Hematopoietic multipotent progenitor cell treated with erythropoietin and hydrocortisone succinate and interleukin-3 and kit ligand, for 8 days (in vitro differentiated cells): ENCODE measurements at places on chromosomes 12 and 14.
A peak's percentile ranks its signal among the peaks of the same experiment; 100 is the strongest.

GRCh38 chr12:8890313-8891085, 23.8 kb upstream of the PHC1 start:
- peak; percentile 89 for DNase-seq

DNA sequence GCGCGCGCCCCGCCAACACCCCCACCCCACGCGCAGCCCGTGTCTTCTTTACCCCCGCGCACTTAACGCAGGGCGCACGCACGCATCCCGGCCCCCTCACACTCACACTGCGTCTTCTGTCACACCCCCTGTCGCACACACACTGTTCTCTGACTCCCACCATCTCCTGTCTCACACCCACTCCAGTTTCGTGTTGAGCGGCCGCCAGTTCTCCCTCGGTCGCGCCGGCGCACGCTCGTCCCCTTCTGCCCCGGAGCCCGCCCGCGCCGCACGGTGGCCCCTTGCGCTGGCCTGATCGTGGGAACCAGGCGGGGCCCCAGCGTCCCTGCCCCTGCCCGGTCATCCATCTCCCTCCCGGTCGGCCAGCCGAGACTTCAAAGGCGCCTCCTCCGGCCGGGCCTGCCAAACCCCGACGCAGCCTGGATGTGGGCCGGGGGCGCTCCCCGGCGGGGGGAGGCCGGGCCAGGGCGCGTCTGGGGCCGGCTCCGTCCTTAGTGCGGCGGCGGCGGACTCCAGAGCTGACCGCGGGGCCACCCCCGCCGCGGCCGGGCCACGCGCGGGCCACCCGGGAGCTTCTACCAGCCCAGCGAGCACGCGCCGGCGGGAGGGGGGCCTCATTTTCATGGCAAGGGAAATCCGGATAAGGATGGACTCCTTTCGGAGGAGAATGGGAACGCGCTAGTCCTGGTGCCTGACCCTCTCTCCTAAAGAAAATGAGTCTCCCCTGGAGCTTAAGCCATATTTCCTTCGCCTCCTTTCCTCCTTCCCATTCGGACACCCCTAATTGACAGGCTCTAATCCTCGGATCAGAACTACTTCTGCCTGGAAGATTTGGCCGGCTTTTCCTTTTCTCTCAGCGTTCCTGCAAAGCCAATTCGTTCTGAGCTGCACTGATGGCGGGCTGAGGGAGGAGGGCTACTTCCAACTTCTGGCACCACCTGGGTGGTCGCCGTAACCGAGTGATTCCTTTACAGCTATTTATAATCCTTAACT, 82.0 kb upstream of the HMGA2 start:
- no peak for DNase-seq

DNA sequence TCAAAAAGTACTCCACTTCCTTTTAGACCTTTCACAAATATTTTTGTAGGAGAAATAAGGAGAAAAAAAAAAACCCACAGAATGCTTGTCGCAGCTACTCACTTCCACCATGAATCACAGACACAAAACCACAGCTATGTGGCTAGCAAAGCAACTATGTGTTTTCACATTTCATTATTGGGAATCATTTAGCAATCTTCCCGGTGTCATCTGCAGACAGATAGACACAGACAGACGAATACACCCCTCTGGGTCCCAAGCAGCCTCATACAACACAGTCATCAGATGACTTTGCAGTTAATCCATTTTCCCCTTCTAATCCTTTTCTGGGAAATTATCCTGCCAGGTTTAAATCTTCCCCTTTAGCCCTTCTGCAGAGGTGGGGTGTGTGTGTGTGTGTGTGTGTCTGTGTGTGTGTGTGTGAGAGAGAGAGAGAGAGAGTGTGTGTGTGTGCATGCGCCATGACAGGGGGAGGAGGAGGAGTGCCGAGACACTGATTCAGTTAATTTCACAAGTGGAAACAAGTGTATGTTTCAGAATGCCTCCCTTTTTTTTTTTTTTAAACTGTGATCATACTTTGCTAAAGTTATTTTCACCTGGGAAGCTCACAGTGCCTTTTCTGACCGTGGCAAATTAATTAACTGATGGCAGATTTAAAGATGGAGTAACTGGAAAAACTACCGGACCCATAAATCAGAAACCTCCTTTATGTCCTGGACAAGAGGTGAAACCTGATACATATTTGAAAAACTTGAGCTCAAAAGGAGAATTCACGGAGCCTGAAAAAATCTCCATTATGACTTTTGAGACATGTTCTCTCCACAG, 39.9 kb downstream of the LTBP2 start:
- DNase-seq, result no peak

DNA sequence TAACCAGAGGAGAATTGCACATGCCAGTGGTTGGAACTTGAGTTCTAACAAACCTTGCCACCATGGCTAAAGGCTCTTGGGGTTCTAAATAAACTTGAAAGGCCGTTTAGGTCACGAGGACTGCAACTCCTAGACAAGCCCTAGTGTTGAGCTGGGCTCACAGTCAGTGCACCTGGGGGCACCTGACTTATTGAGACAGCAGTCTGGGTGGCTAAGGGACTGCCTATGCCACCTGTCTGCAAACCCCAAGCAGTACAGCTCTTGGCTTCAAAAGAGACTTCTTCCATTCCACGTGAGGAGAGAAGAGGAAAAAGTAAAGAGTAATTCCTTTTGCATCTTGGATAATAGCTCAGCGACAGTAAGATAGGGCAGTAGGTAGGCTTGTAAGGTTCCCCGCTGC, 765.6 kb upstream of the FOXG1 start:
- no peak for DNase-seq

DNA sequence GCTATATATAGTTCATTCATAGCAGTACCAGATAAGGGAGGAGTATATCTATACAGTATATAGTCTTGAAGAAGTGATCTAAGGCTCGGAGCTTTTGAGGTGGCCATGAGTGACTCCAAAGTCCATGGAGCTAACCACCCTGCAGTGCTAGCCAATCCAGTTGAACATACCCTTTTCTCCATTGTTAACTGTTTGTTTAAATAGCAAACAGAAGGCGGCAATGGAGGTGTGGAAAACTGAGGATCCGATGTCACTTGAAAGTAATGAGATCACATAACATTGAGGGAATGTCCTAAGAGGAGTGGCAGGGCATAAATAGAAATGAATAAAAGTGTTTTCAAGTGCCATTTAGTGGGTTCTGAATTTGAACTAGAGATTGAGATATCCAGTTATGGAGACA, 12.4 kb upstream of the SNAPC1 start:
- DNase-seq, result no peak

- no peak for DNase-seq
Measured at GRCh38 chr12:42669553-42669952, 80.0 kb upstream of the PRICKLE1 start.

DNA sequence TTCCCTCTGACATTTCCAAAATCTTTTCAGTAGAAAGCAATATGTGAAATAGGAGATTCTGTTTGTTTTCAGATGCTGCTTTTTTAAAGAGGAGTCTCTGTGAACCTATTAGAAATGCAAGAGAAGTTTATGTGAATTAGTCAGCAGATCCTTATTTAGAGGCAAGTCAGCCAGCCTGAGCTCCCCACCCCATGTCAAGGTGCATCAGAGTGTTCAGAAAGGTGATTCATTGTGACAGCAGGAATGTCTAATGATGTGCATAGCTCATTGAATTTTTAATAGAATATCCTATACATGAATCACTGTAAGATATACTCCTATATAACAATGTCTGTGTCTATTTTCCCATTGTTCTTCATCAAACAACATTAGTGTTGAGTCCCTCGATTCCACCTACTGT, 1222.4 kb upstream of the USP15 start:
- no peak for DNase-seq

DNA sequence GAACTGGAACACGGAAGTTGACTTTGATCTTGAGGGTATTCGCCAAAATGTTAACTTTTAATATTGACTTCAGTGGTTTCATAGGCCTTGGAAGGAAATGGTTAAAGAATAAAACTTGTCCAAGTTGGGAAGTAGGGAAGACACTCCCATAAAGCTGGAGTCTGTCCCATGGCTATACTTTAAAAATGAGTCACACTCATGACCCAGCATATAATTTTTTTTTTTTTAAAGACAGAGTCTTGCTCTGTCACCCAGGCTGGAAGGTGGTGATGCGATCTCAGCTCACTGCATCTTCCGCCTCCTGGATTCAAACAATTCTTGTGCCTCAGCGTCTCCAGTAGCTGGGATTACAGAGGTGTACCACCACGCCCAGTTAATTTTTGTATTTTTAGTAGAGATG, 19.6 kb downstream of the TMPRSS12 start:
- no peak for DNase-seq

- DNase-seq, result no peak
Measured at GRCh38 chr12:85641796-85642195, 194.4 kb downstream of the RASSF9 start.

- peak; percentile 32 for DNase-seq
Measured at GRCh38 chr12:116160231-116160630, 117.3 kb downstream of the MED13L start.

DNA sequence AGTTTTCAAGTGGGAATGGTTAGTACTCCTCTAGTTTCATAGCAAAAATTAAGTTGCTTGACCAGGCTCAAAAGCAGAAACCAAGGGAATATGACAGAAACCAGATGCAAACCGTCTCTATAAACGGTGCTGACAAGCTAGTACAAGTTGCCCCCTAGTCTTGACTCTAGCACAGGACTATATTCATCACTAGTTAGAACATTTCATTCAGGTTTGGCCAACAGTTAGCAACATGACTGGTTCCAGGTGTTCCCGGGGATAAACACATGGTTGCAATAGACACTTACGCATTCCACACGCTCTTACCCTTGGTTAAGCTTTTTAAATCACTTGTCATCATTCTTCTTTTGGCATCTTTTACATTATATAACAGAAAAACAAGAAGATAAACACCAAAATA, 103.6 kb downstream of the SCFD1 start:
- no peak for DNase-seq

- peak; percentile 86 for DNase-seq
Measured at GRCh38 chr14:55446127-55446736, 5.8 kb upstream of the TBPL2 start.

GRCh38 chr14:70821584-70822529, 12.5 kb upstream of the MAP3K9 start:
- DNase-seq, result no peak

- DNase-seq, result peak; percentile 81
Measured at GRCh38 chr14:61342932-61343331, 21.6 kb downstream of the PRKCH start.

- no peak for DNase-seq
Measured at GRCh38 chr12:31210541-31210940, 115.4 kb downstream of the SINHCAF start.

GRCh38 chr14:24426150-24426911, 3.1 kb downstream of the CBLN3 start:
- no peak for DNase-seq

DNA sequence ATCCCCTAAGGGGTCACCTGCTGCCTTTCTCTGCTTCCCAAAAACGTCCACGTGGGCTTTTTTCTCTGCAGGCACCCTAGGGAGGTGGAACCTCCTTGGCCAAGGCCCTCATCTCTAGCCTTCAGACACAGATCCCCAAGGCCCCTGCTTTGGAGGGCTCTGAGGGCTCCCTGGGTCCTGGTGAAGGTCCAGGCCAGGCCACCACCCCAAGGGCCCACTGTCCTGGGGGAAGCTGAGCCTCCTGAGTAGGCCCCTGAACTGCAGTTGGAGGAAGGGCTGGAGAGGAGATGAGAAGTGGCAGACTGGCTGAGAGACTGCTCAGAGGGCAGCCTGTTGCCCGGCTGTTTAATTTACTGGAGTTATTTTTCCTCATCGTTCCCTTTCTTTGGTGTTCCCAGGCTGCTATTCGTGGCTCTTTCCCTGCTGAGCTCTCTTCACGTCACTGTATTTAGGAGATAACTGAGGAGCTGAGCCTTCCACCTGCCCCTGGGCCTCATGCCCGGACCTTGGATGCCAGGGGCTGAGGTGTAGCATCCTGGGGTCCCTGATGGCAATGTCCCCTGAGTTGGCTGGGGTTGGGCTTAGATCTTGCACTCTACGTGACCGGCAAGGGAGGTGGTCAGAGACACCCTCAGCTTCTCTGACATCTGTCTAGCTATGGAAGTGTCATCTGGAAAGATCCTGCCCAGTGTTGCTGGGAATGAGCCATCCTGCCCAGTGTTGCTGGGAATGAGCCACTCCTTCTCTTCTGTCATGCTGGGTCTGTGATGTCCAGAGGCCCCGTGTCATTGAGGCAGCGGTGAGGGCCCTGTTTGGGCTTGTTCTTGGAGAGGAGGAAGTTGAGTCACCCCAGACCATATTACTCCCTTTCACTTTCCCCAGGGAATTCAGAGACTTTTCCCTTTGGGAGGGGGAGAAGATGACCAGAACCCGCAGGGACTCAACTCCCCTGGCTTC, 139.8 kb downstream of the TSPAN9 start:
- DNase-seq, result no peak

DNA sequence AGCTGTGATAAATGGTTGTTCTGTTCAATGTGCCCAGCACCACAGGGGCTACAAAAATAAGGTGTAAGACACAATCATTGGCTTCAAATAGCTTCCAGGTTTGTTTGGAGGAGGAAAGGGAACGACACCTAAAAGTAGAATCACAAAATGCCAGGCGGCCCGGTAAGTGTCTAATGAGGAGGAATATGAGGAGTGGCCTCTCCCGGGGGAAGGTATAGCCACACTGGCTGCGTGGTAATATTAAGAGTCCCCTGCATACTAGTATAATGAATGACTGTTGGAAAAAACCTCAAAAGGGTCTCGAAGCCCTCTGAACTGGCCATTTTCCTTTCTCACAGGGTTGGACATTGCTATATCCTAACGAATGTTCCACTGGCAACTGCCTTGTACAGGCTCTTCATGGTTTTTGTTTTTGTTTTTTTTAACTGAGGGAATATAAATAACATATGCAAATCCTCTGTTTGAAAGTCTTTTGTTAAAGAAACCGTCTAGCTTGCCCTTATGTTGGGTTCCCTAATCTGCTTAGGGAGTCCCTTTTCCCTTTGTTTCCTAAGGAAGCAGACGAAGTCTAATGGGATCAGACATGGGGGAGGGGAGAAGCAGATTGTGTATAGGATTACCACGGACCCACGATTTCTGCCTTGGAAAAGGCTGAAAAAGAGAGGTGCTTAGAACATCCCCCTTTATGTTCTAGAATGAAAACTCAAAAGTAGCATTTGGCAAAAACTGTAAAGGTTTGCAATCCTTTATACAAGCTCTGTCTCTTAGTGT, 4.2 kb downstream of the CCDC60 start:
- no peak for DNase-seq

- no peak for DNase-seq
Measured at GRCh38 chr12:57514720-57515407, 5.5 kb downstream of the DDIT3 start.

DNA sequence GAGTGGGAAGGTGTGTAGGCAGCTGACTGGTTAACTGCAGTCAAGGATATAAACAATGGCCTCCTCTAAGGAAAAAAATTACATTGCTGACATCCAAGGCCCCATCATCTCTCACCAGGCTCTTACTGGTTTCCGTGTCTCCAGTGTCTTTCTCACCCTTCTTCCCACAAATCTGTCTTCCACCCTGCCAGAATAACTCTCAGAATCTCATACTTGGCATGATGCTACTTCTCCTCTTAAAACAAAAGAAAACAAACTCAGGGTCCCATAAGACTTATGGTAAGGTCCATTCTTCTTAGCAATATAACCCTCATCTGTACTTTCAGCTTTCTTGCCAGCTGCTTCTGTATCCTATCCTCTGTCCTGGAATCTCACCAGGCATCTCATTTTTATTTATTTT, 68.9 kb downstream of the SUSD6 start:
- no peak for DNase-seq
